GM04503 (cell line): ENCODE measurements at places on chromosomes 6 and 20.

- DNase-seq: no peak
Observed at GRCh38 chr6:113862112-113862511, 5.0 kb downstream of the MARCKS start.

DNA sequence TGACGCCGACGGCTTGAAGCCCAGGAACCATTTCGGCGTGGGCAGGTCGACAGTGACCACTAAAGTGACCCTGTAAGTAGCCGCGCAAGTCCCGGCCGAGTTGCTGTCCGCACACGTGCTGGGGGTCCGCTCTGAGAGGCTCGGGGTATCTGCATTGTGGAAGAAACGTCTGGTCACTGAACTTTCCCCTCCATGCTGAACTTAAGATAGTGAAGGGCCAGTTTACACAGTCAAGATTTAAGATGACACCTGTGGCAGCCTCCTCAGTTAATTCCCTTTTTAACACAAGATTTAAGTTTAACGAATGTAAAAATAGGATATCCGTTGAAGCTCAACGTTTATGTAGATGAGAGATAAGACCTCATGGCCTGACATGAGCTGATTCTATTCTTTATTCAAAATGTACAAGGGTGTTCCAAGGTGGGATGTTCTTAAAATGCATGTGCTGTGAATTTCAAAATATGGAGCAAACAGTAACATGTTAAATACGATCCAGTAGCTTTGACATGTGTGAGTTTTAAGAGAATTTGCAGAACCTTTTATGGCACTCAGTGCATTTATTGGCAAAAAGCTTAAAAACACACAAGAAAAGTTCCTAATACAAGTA, 116.2 kb downstream of the RTN4IP1 start:
- no peak for DNase-seq

DNA sequence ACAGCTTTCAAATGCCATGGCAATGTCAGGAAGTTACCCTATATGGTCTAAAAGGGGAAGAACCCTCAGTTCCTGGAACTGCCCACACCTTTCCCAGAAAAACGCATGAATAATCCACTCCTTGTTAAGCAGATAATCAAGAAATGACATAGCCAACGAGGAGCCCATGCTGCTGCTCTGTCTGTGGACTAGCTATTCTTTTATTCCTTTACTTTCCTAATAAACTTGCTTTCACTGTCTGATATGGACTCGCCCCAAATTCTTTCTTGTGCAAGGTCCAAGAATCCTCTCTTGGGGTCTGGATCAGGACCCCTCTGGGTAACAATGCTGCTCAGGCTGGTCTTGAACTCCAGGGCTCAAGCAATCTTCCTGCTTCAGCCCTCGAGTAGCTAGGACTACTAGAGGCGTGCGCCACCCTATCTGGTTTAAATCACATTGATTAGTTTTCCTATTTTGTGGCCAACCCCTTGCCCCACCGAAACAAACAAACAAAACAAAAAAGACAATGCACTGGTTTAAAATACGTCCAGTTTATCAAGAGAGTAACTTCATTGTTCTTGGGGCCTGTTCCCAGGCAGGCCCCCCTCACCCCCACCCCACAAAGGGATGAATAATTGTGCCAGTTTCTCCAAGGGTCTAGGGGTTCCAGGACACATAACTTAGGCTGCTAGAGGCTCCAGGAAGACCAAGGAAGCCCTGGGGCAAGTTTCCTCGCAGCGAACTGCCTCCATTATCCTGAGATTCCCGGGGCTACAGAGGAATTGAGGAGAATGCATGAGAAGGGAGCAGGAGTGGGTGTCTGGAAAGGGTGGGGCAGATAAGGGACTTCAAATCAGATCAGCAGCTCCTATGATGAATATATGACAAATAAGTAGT, 10.1 kb upstream of the AKAP12 start:
- no peak for DNase-seq

GRCh38 chr20:46946796-46947195, 52.2 kb downstream of the EYA2 start:
- no peak for DNase-seq

DNA sequence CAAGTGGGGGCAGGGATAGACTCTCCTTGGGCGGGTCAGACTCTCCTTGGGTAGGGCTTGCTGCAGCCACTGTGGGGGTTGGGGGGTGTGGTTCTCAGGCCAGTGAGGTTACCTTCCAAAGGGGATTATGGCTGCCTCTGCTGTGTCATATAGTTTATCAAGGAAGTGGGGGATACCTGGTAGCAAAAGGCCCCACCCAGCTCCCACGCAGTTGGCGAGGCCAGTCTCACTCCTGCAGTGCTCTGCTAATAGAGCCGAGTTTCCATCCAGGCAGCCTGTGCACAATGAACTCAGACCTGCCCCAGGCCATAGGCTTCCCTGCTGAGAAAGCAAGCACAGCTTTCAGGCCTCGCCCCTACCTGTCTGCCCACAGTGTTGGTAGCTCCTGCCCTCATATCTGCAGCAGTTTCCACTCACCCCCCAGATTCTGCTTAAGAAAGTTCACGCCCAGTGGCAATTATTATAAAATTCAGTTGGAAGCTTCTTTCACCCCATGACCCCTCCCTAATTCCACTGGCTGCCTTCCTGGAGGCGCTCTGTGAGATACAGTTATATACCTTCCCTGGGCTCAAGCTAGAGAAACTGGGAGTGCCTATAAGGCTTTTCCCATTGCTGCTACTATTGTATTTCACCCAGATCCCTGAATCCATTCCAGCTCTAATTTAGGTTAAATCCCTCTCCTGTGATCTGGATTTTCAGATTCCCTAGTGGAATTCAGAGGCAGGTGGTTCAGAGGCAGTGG, 56.1 kb downstream of the HDDC2 start:
- no peak for DNase-seq
